ENCODE measurements at places on chromosomes 11 and 22. TPM values are rescaled to one million over a fixed set of nuclear protein-coding genes. Genes with fewer than 3 reads are reported as not detected.

The SBF2 gene
- total RNA-seq: 27.2 TPM

GRCh38 chr11:134341805-134342571 is 10.2 kb downstream of the GLB1L2 start:
- DNase-seq: no peak

The KRTAP5-10 gene
- not detected for total RNA-seq

- no peak for DNase-seq
Measured at GRCh38 chr11:7593481-7593880, 79.7 kb downstream of the PPFIBP2 start.

The PKNOX2 gene
- total RNA-seq: not detected

The USP2 gene
- 0.27 TPM for total RNA-seq

GRCh38 chr11:1643146-1643690 is 13.6 kb downstream of the KRTAP5-5 start:
- no peak for DNase-seq

- no peak for DNase-seq
Measured at GRCh38 chr11:19691815-19692500, 20.7 kb upstream of the NAV2 start.

DNA sequence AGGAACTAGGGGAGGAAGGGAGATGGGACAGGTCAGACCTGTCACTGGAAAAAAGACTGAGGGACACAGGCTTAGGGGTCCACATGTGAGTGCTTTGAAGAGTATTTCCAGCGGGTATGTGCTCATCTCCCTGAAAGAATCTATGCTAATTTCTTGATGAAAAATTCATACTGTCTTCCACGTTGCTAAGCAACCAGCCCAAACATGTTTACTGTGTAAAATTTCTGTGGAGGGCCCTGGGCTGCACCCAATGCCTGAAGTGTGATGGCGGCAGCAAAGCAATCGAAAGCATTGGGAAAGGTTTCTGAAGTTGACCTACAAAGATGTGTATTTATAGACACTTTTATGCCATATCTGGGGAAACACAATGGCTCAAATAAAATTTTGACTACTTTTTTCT is 7.4 kb downstream of the SYT13 start:
- DNase-seq: no peak

- DNase-seq: no peak
Measured at GRCh38 chr11:72673943-72674828, at the start of gene PDE2A. Gene PDE2A (minus strand): TSS chr11:72674422. CDS start chr11:72674207, 215 bp downstream.
